ENCODE measurements at places on chromosomes 3 and 15.

GRCh38 chr15:63605816-63606215 lies 8.6 kb downstream of the FBXL22 start:
- no peak for DNase-seq

DNA sequence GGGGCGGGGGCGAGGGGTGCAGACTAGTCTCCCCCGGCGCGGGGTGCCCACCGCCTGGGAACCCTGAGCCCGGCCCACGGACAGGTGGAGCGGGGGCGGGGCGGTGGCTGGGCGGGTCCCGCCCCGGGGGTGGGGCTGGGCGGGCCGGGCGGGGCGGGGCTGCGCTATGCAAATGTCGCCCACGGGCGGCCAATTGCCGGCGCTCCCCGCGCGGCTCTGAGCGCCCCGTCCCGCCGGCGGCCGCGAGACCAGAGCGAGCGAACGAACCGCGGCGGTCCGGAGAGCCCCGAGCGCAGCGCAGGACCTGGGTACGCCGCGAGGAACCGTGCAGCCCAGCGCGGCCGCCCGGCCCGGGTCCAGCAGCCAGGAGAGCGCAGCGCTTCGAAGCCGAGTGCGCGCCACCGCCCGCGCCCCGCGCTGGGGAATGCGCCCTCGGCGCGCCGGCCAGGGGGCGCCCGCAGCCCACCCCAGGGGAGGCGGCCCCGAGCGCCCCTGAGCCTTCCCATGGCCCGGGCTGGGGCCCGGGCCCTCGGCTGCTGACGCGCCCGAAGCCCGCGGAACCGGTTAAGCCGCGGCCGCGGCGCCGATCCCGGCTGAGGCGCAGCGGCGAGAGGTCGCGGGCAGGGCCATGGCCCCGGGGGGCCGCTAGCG lies at the start of gene SEMA3F:
Gene SEMA3F, plus strand, starts transcription at position 485 of the 651 bp plus-strand sequence. CDS start 4,299 bp downstream, outside the sequence.
- DNase-seq = peak; percentile 49

- no peak for DNase-seq
Measured at GRCh38 chr3:10015461-10015904, 10.8 kb upstream of the FANCD2 start.

GRCh38 chr3:69530554-69530953 lies 144.7 kb upstream of the FRMD4B start:
- no peak for DNase-seq

- DNase-seq = no peak
Measured at GRCh38 chr3:14283092-14283812, 104.6 kb downstream of the LSM3 start.

- DNase-seq = no peak
Measured at GRCh38 chr15:55250392-55250791, 39.2 kb downstream of the RAB27A start.

DNA sequence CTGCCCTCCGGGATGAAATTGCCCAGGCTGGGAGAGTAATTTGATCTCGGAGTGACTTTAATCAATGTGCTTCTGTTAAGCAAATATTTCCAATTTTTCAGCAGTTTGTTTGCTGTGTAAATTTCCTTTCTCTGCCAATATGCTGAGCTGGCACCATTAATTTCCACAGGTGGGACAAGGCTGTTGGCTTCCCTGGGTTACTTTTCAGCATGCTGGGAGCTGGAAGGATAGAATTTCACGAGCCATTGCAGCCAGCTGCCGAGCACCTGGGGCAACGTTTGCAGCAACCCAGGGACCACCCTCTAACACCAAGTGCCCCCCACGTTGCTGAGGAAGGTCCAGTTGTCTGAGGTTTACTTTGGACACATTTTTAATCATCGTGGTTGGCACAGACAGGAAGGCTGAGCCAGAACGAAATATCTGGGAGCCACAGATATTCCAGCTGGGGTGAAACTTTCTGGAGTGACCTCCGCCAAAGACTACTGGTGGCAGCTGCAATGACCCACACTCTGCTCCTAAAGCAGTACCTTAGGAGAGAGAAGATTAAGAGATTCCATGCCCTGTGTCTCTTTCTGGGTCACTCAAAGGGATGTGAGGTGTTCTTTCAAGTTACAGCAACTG lies 293.3 kb upstream of the RGMA start:
- peak; percentile 58 for DNase-seq

GRCh38 chr3:128091586-128091985 lies 32.0 kb downstream of the RUVBL1 start:
- no peak for DNase-seq

- DNase-seq = no peak
Measured at GRCh38 chr15:32873284-32874114, 155.7 kb downstream of the GREM1 start.

DNA sequence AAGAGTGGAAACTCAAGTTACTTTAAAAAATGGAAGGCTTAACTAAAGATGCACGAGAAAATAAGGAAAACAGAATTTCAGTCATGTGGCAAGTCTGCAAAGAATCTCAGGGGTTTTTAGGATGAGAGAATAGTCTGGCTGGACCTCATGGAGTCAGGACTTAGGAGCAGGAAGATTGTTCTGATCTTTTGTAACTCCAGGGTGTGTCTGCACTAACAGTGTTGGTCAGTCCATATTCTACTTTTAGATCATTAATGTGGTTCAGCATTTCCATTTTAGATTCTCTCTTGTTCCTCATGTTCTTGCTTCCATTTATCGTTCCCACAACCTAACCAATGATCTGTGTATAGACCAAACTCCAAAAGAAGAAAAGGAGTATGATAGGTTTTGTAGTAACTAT lies 15.3 kb downstream of the TMEM108 start:
- DNase-seq = no peak

GRCh38 chr3:114499976-114500375 lies 206.1 kb downstream of the TIGIT start:
- DNase-seq = no peak

- DNase-seq = no peak
Measured at GRCh38 chr15:101046826-101047225, 127.7 kb downstream of the LRRK1 start.

GRCh38 chr15:40937762-40938535 lies 8.8 kb downstream of the DLL4 start:
- no peak for DNase-seq

DNA sequence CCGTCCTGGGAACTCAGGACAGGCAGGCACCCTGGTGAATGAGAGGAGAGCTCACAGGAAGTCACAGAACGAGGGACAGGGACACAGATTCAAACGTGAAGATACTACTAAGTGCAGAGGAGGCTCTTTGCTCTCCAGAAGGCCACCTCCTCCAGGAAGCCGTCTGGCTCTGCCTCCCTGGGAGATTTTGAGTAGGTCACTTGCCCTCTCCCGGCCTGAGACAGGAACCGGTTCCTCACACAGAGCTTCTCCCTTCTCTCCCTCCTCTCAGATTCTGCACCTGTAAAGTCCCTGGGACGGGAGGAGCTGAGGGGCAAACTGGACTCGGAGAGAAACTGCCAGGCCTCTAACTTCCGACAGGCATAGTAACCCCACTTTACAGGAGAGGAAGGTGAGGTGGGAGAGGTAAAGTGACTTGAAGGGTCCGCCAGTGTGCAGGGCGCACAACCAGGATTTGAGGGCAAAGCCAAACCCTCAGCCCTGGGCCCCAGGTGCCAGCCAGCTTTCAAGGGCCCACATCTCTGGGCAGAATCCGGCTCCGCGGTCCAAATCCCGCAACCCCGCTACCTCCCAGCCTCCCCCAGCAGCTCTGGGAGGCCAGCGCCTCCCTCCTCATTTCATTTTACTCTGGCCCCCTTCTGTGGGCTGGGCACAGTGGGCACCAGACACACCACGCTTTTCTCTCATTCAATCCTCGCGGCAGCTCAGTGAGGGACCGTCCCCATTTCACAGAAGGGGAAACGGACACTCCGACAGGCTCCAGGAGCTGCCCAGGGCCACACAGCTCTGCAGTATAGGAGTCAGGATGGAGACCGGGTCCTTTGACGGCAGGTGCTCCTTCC lies 150.2 kb downstream of the SMAD6 start:
- DNase-seq = no peak

DNA sequence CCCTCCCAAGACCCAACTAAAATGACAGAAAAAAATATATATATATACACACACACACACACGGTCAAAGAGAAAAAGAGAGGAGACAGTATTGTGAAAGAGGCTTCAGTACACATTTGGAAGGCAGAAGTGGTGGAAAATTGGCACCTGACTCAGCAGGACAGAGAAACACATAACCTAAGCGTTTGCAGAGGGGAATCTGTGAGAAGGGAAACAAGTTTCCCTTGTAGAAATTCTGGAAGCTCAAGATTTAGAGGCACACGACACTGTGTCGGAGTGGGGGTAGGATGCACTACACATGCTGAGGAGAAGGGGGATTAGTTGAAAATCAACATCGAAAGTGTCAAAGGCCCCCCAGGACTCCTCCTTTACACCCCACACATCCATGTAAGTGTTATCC lies 53.1 kb downstream of the PAK2 start:
- DNase-seq = no peak

DNA sequence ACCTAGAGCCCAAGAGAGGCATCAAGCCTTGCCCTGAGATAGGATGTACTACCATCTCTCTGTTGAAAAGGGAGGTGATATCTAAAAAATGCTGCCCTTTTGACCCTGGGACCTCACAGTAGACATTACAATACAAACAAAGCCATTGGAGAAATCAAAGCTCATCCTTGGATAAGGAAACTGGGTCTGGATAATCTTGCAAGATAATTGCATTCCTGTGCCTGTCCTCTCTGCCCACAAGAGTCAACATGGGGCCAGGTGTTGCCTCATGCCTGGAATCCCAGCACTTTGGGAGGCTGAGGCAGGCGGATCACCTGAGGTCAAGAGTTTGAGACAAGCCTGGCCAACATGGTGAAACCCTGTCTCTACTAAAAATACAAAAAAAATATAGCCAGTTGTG lies 57.3 kb upstream of the DLG1 start:
- no peak for DNase-seq

DNA sequence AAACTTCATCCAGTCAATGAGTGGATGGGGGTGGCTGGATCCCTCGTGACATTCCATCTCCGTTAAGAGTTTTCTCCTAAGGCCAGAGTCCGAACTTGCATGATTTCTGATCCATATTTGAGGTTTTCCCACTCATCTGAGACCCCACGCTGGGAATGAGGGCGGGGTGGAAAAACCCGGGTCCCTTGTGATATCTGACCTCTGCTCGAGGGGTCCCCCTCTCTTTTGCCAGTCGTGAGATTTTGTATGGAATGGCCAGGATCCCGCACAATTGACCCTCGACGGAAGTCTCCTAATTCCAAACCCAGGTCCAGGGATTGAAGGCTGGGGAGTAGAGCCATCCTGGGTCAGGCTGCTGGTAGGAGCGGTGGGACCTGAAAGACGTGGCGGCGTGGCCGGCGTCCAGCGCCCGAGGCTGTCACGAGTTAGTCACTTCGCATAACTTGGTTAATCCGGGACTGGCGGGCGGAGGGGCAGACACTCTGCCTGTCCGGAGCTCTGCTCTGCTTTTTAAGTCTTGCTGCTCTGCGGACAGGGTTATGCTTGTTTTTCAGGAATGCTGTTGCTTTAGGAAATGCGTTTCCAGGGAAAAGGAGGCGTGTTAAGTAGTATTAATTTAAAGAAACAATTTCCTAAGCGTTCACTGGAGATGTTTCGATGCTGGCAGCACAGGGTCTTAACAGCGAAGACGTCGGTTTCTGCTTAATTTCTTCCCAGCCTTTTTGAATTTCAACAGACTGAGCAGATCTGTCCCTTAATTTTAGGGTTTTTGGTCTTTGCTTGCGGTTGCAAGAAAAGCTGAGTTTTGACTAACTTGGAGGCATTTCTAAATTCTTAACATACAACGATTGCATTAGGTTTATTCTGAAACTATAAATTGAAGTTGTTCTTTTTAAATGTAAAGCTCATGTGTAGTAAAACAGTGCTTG lies 69.7 kb upstream of the LRRFIP2 start:
- DNase-seq = no peak

- no peak for DNase-seq
Measured at GRCh38 chr3:35745802-35746484, 106.6 kb downstream of the ARPP21 start.

DNA sequence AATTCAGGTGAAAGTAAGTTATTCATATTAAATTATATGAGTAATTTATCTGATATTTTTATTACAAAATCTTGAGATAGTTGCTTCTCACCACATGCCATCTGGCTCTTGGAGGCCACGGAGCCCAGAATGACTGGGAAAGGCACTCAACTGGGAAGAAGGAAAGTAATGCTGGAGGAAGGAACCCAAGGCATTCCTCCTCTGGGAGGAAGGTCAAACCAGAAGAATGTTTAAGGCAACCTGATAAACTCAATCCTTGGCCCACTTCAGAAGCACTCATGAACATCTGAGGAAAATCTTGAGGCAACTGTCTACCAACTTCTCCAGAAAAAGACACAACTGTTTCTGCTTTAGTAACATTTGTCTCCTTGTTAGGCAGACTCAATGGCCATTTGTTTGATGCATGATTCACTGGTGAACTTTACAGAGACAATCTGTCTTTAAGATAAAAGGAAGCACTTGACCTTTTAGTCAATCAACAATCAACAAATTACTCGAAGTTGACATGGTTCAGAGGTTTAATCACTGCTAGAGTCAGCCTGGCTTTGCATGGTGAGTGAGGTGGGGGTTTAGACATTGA lies 261.4 kb upstream of the MME start:
- no peak for DNase-seq

GRCh38 chr3:50155491-50155878 lies 361 bp downstream of the SEMA3F start:
- DNase-seq = no peak

DNA sequence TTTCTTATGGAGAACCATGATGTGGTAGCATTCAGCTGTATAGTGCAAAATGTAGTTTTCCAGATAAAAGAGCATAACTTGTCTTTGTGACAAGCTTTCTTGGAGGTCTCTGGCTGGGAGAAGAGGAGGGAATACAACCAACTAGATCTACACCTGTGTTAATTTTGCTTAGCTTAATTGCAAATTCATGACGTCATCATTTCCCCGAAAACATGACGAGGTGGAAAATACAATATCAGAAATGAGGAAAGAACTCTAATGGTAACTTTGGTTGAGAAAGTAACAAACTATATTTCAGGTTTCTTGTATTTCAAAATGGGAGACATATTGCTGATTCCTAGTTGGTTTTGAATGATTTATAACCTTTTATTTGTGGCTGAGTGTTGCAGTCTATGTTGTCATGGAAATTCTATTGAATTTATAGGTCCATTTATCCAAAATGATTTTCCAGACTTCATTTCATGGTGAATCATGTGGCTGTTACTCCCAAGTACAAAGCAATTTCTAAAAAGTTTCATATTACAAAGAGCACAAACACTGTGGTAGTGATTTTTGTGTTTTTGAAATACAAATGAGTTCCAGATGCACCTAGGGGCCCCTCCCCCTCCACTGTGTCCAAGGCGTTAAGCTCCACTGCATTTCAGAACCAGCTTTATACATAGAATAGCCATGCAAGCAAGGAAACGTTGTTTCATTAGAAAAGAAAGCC lies 307.2 kb downstream of the FEZF2 start:
- DNase-seq = no peak

- no peak for DNase-seq
Measured at GRCh38 chr3:19945969-19946831, 697 bp upstream of the RAB5A start.

DNA sequence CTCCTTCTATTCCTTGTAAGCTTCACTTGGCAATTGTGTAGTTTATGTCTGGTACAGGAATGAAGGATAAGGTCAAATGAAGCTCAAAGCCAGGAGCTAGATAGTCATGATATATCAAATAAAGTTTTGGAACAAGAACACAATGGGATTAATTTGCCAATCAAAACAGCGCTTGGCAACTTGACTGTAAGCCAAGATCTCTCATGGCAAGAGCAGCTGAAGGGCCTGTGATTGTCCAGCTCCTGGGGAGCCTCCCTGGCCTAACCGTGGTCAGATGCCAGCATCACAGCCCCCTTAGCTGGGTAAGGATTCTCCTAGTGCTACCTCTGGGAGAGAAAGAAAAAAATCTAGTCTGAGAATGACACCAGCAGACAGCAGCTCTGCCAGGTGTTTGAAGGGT lies 97.2 kb downstream of the LIPC start:
- no peak for DNase-seq

All from NCI-H1930 (cell line).